ENCODE measurements at places on chromosomes 6 and 20.

DNA sequence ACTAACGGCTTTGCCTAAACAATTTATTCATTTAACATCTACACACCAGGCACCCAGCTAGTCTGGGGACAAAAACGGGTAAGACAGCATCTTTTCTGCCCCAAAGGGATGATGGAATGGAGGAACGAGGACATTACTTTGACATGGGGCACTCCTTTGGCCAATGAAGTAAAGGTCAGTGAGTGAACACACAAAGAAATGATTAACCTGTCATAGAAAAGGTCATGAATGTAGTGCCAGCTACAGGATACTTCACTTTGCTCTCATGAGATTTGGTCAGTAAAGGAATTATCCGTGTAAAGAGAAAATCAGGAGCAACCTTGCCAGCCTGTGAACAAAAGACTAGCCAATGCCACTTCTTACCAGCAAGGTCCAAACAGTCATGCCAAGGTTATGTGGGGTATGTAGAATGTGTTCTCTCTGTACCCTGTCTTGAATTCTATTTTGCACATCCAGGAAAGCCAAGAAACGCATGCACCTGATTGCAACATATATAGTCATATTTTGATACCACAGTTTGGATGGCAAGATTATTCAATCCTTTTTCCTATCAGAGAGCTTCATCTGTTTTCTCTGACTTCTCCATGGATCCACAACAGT is 145.3 kb downstream of the GMPR start:
- DNase-seq, result no peak

- DNase-seq, result no peak
Observed at GRCh38 chr20:50388733-50389437, 121.3 kb upstream of the PTPN1 start.

DNA sequence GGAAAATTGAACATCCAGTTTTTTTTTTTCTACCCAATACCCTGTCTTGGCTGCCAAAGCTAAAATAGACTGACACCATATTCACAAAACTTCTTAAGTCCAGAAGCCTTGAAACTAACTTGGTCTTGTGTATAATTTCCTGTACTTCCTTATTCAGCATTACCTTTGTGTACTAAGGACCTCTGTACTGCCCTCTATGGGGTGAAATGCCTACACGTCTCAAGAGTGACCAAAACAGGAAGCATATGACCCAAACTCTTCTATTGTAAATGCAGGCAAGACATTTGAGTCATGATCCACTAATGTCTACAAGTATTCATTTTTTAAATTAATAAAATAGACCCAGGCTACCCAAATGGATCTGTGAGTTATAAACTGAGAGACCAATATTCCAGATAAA is 50.4 kb downstream of the HMGCLL1 start:
- DNase-seq, result no peak

DNA sequence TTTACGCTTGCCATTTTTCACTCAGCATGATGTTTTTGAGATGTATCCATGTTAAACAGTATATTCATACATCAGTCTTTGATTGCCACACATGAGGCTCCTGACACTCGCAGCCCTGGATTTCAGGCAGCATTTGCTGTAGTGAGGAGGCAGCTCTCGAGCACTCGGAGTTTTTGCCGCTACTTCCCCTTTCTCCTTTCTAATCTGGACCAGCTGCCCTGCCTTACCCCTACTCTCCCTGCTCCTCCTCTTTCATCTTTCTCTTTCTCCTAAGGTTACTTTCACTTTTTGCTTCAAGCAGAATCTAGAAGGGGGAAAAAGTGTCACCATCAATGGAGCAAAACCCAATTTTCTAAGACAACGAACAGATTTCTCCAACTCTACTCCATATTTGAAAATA is 5.9 kb upstream of the CST3 start:
- DNase-seq, result no peak

Data from stimulated activated CD8-positive, alpha-beta memory T cell treated with anti-CD3 and anti-CD28 coated beads, Interleukin-15, amount 100 ng/mL, for 4 hours (primary cell).